ENCODE measurements at places on chromosomes 4 and X.
A peak's percentile ranks its signal among the peaks of the same experiment; 100 is the strongest.

- DNase-seq: no peak
Measured at GRCh38 chr4:188110741-188111471, 1.5 kb upstream of the TRIML2 start.

DNA sequence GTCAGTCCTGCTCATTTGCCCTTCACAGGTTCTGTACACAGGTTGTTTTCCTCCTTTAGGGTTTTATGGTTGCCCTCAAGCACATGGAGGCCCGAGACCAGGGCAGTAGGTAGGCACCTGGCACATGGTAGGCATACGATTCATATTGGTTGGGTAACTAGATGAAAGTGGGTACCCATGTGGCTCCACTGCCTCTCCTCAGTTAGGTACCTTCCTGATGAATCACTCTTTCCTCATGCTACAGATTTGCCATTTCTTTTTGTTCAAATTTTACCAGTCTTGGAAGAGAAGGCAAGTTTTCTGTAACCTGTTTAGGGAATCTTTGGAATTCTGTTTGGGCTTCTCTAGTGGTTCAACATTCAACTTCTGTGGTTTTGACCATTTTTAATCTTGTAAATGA is 121.3 kb downstream of the FHIP1A start:
- no peak for DNase-seq

DNA sequence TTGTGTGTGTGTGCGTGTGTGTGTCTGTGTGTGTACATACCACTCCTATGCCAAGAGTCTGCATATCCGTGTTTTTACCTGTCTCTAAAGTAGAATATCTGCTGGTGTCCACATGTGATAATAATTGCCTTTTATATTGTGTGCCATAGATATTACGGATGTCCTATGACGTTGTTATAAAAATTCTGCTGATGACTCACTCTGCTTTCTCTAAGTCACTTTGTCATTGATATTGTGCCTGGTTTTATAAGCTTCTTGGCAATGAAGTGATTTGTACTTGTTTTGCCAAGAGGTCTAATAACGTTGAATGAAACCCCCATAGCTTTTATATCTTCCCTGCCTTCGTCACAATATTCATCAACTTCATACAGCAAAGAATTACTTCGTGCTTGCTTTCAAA is 102.6 kb upstream of the C1GALT1C1 start:
- DNase-seq: no peak

GRCh38 chrX:37875675-37876074 is 28.3 kb upstream of the DYNLT3 start:
- no peak for DNase-seq

DNA sequence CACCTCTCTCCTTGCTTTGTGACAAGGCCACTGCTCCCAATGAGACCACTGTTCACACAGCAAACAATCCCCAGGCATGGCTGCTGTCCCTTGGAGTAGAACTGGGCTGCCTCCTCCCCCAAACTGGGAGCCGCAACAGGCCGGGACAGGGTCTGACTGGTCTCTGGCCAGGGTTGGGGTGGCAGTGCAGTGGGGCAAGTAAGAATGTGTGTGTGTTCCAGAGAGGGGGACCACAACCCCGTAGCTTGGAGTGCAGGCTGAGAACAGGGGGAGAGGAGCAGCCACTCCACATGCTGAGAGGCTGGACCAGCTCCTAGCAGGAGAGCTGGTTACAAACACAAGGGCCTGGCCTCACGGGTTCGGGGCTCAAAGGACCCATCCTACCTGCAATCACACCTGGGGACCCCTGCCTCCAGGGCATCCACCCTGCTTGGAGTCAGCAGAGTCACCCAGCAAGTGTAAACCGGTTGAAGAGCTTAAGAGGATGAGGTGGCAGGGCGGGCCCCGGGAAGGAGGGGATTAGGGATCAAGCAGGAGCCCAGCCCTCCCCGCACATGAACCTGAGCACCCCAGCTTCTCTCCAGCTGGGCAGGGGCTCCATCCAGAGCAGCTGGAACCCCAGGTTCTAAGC is 3.8 kb upstream of the ZNF185 start:
- DNase-seq: no peak

- DNase-seq: no peak
Measured at GRCh38 chr4:23686169-23686897, 203.5 kb downstream of the PPARGC1A start.

DNA sequence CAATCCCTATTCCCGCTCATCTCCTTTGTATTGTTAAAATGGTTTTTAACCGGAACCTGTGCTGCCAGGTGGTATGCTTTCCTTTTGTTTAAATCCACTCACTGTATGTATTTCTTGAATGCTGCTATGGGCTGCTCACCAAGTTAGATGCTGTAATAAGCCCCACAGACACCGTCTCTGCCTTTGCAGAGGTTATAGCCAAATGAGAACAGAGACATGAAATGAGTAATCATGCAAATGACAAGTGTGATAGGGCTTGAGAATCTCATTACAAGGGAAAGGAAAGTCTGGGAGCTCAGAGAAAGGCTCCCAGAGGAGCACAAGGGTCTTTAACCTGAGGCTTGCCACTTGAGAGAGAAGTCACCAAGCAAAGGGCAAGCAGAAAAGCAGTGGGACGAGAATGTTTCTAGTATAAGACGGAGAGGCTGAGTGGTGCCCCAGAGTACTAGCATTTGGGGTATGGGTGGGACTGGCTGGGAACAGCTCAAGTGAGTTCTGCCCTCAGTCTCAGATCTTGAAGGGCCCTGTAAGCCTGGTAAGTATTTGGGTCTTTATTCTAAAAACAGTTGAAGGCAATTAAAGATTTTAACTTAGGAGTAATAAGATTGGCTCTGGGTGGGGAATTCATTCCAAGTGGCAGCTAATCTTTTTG is 110.8 kb upstream of the H2AZ1 start:
- DNase-seq: no peak

GRCh38 chrX:49292400-49293362 is 10.8 kb upstream of the GAGE10 start:
- no peak for DNase-seq

GRCh38 chrX:115504167-115504566 is 56.8 kb upstream of the PLS3 start:
- DNase-seq: no peak

GRCh38 chrX:48814722-48815121 is 11.6 kb upstream of the ERAS start:
- DNase-seq: no peak

- no peak for DNase-seq
Measured at GRCh38 chr4:147620315-147620714, 3.1 kb downstream of the TMEM184C start.

DNA sequence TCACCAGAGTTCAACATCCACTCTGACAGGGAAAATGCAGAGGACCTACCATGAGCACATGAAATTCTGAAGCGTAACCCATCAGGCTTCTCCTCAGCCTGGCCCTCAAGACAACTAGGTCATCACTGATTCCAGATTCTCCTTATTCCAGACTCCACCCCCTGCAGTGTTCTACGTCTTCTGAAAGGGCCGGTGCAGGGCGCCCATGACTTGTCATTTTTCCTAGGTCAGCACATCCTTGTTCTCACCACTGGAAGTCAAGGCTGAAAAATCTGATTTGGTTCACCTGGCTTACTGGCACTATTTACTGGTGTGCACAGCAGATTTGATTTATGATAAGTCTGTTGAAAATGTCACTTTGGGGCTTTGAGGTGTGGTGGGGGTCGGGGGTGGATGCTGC is 140.9 kb upstream of the KLF3 start:
- no peak for DNase-seq

- no peak for DNase-seq
Measured at GRCh38 chr4:83238393-83239248, 46.0 kb downstream of the COQ2 start.

- DNase-seq: peak; percentile 24
Measured at GRCh38 chrX:107537815-107538214, 88.4 kb downstream of the FRMPD3 start.

- peak; percentile 62 for DNase-seq
Measured at GRCh38 chr4:146243141-146243882, 29.0 kb downstream of the REELD1 start.

- DNase-seq: peak; percentile 73
Measured at GRCh38 chr4:63620271-63620670, 789.0 kb downstream of the TECRL start.

DNA sequence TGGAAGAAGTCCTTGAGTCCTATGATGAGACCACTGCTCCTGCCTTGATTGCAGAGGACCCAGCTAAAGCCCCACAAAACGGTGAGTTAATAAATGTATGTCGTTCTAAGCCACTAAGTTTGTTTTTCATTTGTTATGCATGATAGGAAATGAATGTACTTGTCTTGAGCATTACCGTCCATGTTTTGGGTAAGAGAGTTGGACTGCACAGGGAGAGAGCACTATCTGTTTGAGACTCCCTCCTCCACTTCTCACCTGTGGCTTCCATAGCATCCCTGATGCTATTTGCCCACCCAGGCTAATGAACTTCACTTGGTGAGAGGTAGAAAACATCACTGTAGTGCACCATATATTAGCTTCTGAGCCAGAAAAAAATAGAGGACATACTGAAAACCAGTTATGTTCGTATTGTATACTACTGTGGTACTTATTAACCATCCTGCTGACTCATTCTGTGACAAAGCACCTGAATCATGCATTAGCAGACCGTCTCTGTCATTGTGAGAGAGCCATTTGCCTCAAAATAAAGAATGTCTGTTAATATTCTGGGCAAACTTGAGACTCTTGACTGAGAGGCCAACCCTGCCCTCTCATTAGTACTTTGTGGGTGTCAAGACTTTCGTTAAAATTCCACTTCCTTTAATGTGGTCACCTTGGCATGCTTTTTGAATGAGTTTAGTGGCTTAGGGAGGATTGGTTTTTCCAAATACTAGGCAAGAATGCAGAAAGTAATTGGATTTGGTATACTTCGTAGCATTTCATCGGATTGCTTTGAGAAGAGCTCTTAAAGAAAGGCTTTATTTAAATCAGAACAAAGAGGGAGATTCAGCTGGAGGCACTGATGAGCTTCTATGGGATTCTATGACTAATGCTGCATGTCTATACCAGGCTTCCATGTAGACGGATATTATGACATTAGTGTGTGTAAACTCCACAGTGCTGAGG is 99.3 kb upstream of the GRPR start:
- DNase-seq: no peak

DNA sequence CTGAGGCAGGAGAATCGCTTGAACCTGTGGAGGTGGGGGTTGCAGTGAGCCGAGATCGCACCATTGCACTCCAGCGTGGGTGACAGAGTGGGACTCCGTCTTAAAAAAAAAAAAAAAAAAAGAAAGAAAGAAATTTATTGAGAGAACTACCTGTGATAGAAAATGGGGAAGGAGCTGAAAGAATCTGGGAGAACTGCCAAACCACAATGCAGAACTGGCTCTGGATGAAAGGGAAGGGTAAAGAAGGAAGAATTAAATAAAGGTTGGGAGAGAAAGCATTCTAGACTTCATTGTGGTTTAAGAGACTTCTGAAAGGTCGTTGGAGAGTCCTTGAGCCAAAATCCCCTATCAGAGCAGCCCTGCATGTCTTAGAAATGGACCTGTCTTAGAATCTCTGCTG is 567.9 kb upstream of the HTR2C start:
- no peak for DNase-seq

- DNase-seq: peak; percentile 39
Measured at GRCh38 chr4:178086320-178086719, 644.1 kb upstream of the AGA start.

- DNase-seq: no peak
Measured at GRCh38 chr4:88753658-88754571, 56.3 kb upstream of the NAP1L5 start.

DNA sequence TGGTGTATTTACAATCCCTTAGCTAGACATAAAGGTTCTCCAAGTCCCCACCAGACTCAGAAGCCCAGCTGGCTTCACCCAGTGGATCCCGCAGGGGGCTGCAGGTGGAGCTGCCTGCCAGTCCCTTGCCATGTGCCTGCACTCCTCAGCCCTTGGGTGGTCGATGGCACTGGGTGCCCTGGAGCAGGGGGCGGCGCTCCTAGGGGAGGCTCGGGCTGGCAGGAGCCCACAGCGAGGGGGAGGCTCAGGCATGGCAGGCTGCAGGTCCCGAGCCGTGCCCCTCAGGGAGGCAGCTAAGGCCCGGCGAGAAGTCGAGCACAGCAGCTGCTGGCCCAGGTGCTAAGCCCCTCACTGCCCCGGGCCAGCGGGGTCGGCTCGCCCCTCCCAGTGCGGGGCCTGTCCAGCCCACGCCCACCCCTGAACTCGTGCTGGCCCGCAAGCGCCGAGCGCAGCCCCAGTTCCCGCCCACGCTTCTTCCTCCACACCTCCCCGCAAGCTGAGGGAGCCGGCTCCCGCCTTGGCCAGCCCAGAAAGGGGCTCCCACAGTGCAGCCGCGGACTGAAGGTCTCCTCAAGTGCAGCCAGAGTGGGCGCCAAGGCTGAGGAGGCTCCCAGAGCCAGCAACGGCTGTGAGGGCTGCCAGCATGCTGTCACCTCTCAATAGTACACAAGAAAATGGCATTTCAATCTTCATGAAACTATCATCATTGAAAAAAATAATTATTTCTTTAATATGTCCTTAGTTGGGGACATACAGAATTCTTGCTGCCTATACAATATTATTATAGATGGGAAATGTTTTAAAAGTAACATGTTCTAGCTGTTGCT is 189.1 kb downstream of the SLC7A11 start:
- DNase-seq: no peak

DNA sequence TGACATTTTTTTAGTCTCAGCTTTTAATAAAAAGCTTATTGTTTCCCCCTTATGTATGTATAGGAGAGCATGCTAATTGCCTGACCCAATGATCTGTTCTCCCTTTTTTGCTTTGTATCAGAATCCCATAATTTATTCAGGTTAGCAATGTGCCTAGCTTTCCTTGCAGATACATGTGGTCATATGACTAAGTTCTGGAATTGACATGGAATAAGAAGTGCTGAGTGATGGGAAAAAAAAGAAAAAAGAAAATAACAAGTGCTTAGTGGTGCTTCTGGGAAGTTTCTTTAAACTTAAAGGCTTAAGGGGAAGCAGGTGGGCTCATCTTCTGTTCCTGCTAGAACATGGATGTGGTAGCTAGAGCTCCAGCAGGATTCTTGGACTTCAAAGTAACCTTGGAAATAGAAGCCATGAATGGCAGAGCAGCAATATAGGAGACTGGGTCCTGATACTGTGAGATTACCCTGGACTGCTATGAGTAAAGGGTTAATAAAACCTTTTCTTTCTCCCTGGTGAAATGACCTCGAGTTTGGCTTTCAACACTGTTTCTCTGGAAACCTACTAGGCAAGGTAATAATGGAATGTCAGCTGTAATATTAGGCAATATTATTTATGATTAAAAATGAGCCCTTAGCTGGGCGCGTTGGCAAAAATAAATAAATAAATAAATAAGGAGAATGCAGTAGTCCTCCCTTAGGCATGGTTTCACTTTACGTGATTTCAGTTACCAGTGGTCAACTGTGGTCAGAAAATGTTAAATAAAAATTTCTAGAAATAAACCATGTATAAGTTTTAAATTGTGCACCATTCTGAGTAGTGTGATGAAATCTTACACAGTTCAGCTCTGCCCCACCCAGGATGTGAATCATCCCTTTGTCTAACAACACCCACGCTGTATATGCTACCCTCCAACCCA is 16.7 kb upstream of the RBM41 start:
- DNase-seq: no peak

DNA sequence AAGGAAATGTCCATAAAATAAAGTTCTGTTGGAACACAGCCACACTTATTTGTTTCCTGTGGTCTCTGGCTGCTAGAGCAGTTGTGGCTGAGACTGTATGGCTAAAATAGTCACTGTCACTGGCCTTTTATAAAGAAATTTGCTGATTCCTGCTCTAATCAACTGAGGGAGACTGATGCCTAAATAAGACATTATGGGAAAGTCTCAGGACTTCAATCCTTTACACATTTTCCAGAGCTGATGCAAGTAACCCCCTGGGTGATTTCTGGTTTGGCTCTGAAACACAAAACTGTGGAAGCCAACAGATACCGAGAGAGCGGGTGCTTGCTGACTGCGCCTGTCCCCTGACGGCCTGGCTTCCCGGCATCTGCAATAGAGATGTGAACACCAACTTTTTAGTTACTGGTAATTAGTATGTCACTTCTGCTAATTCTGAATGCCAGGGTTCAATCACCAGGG is 64.0 kb downstream of the POLR2B start:
- no peak for DNase-seq

All from D341Med (cell line).